Globus pallidus (tissue), 1 donor: ENCODE measurements at places on chromosomes 5 and 9.

GRCh38 chr5:165504674-165505073 is 1999.3 kb downstream of the MAT2B start:
- DNase-seq = peak; percentile 62

DNA sequence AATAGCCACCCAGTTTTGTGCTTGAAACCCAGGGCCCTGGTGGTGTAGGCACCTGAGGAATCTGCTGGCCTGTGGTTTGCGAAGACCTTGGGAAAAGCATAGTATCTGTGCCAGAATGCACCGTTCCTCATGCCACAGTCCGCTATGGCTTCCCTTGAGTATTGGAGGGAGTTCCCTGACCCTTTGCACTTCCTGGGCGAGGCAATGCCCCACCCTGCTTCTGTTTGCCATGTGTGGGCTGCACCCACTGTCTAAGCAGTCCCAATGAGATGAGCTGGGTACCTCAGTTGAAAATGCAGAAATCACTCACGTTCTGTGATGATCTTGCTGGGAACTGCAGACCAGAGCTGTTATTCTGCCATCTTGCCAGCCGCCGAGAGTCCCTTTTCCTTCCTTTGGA is 483.5 kb downstream of the AGTPBP1 start:
- DNase-seq = no peak

GRCh38 chr5:106854105-106854687 is 816.5 kb downstream of the EFNA5 start:
- no peak for DNase-seq

DNA sequence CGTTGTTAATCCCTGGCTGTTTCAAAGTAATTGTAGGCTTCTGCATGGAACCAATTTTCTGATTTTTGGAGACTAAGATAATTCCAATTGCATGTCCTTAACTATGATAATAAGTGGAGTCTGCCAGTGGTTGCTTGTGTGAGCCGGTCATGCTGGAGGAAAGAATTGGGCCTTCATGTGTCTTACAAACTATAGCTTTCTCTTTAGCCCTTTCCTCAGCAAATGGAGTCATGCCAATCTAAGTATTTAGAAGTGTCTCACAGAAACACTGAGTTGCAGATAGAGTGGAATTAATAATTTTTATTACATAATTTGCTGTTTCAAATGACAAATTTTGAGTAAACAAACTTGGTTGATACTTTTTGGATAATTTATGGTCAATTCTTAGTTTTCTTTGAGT is 200.4 kb downstream of the FBXL7 start:
- no peak for DNase-seq

DNA sequence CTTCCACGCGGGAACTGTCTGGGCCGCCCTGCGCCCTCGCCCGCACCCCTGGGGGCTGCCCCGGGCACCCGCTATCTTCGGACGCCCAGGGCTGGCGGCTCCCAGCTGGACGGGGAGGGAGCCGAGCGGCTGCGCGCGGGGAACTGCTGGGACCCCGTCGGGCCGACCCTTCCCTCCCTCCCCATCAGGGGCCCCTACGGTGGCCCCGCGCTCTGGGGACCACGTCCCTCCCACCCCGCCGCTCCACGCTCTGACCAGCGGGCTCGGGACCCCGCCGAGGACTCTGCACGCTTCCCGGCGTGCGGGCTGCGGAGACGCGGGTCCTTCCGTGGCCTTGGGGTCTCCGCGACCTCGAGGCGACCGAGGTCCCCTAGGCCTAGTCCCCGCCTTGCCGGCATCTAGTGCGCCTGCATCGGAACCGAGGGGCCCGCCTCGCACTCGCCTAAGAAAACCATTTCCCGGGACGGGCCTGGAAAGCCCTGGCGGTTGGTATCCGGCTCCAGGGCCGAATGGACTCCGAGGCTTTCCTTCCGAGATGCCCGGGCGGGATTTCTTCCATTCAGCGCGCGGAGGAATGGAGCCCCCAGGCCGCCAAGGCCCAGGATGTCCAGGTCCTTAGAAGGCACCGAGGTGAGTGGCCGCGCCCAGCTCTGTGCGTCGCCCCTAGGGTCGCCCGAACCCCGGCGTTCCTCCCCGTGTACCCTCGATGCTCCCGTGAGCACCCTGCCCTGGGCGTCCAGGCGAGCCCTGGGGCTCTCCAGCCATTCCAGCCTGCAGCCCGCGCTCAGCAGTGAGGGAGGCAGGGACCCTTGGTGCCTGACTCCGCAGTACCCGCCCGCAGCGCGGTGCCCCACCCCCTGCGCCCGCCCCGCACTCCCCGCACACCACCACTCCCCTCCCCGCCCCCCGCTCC is 705 bp upstream of the SLC6A3 start:
- DNase-seq = no peak

GRCh38 chr9:1982074-1982473 is 33.1 kb upstream of the SMARCA2 start:
- DNase-seq = no peak

- no peak for DNase-seq
Measured at GRCh38 chr9:80146466-80146865, 574.7 kb downstream of the TLE4 start.

DNA sequence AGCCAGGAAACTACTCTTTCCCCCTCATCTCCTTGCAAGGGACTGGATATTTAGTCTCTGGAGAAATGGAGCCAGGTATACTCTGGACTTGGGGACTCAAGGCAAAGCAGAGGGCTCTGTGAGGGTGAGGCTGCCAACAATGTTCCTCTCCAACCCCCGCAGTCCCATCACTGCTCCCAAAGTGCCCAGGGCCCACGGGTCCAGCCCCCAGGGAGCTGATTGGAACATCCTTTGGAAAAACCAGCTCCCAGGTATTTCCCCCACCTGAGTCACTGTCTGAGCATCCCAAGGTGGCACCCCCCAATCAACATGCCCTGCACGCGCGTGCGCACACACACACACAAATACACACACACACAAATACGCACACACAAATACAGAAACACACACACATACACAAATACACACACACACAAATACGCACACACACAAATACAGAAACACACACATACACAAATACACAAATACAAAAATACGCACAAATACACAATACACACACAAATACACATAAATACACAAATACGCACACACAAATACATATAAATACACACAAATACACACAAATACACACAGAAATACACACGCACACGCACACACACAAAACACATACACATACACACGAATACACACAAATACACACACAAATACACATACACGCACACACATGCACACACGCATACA is 137.4 kb downstream of the DAB2IP start:
- no peak for DNase-seq
